ENCODE measurements at places on chromosomes 6 and 20.

DNA sequence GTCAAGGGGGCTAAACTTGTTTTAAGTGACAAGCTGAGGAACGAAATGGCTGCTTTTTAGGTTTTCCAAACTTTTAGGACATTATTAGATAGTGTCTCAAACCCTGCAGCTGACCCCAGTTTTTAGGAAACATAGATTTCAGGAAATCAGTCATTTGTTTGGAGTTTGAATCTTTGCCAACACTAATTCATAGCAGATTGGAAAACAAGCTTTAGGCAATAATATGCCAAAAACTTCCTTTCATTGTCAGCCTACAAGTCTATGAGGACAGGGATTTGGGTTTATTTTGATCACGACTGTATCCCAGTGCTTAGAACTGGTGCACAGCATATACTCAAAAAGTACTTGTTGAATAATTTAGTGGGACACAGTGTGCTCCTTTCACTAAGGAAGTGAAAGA, 123.2 kb downstream of the TINAG start:
- DNase-seq: no peak

DNA sequence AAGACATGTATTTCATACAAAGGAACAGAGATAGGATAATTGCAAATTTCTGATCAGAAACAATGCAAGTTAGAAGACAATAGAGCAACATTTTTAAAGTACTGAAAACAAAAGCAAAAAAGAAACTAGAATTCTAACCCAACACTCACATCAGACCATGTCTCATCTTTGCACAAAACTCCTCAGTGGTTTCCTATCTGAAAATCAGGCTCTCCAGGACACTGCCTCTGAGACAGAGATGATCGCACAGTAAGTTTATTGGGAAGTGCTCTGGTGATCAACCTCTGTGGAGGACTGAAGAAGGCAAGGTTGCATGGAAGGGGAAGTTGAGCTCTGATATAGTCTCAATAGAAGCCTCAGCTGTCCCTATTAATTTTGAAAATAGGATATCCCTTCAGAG, 2.3 kb upstream of the TTBK1 start:
- DNase-seq: no peak

- no peak for DNase-seq
Observed at GRCh38 chr6:117521791-117522502, 39.5 kb downstream of the DCBLD1 start.

GRCh38 chr6:130282234-130282995, 59.7 kb upstream of the SAMD3 start:
- no peak for DNase-seq

DNA sequence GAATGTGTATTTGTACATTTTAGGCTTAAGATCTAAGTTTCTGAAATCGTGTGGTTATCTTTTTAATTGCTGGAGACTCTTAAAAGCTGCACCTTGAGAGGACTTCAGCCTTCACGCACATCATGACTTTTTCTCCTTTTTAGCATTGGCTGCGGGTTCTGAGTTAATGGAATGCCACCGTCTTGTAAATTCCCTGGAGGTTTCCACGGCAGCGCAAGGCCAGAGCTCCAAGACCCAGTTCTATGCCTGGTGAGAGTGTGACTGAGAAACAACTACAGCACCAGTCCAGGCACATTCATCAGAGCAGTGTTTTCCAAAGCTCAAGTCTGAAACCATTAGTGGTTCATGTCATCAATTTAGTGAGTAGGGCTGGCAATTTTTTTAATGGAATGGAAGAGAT, 23.0 kb downstream of the PRR18 start:
- no peak for DNase-seq

- no peak for DNase-seq
Observed at GRCh38 chr6:68238097-68238601, 396.9 kb upstream of the ADGRB3 start.

- no peak for DNase-seq
Observed at GRCh38 chr6:26075063-26075717, 12.0 kb upstream of the HFE start.

GRCh38 chr6:305371-306206, 13.3 kb downstream of the DUSP22 start:
- no peak for DNase-seq

Measured in LoVo (cell line).